Nasal cavity respiratory epithelium epithelial cell of viscerocranial mucosa (primary cell): ENCODE measurements at places on chromosomes 2 and 18. TPM values are rescaled to one million over a fixed set of nuclear protein-coding genes. Genes with fewer than 3 reads are reported as not detected.

The SIX3 gene
- 0.68 and 4.1 TPM in 2 replicates for total RNA-seq

The SATB2 gene
- 0.68 and 3.5 TPM in 2 replicates for total RNA-seq

The MEP1B gene
- total RNA-seq: under 0.01 TPM in 1 of 2 replicates, not detected in the other

The ERICH2 gene
- 1.7 and 2.9 TPM in 2 replicates for total RNA-seq

The SNRNP27 gene
- 36.9 and 37.9 TPM in 2 replicates for total RNA-seq

The CKAP2L gene
- total RNA-seq: 0.07 and 0.34 TPM in 2 replicates

The TUBA3E gene
- not detected in 2 replicates for total RNA-seq

The KCNK3 gene
- total RNA-seq: not detected in 2 replicates

The SOS1 gene
- 8.9 and 35.3 TPM in 2 replicates for total RNA-seq

The CCDC121 gene
- 0.68 and 1.2 TPM in 2 replicates for total RNA-seq

The CCDC74B gene
- 0.34 and 1.00 TPM in 2 replicates for total RNA-seq

The DCDC2C gene
- not detected in 2 replicates for total RNA-seq

The ADGRF3 gene
- total RNA-seq: 0.07 TPM in 1 of 2 replicates, not detected in the other

The LYPD1 gene
- total RNA-seq: 0.14 TPM in 1 of 2 replicates, not detected in the other

The CHRND gene
- not detected in 2 replicates for total RNA-seq

The PID1 gene
- total RNA-seq: 3.3 and 3.8 TPM in 2 replicates

The CHMP1B gene
- total RNA-seq: 150 and 161 TPM in 2 replicates

The NCK2 gene
- total RNA-seq: 86.1 and 122 TPM in 2 replicates

The PSTPIP2 gene
- total RNA-seq: 9.6 and 18.9 TPM in 2 replicates

The SFTPB gene
- not detected in 2 replicates for total RNA-seq

The PLEKHA3 gene
- 5.5 and 9.6 TPM in 2 replicates for total RNA-seq

The FNDC4 gene
- 2.8 and 6.8 TPM in 2 replicates for total RNA-seq

The AQP12A gene
- total RNA-seq: not detected in 2 replicates

The NEURL3 gene
- total RNA-seq: 0.50 TPM in 1 of 2 replicates, not detected in the other

The CIAO1 gene
- 84.8 and 85.8 TPM in 2 replicates for total RNA-seq

The SUMO1 gene
- 79.6 and 121 TPM in 2 replicates for total RNA-seq

The IL36RN gene
- 2.0 and 5.1 TPM in 2 replicates for total RNA-seq

The ANKRD29 gene
- total RNA-seq: 8.9 and 23.4 TPM in 2 replicates

The CAPN14 gene
- total RNA-seq: 1.4 and 6.1 TPM in 2 replicates

The ZNF514 gene
- 10.3 and 14.0 TPM in 2 replicates for total RNA-seq

The CFC1 gene
- total RNA-seq: not detected in 2 replicates

The LONRF2 gene
- total RNA-seq: under 0.01 TPM in 1 of 2 replicates, not detected in the other

The ZNG1B gene
- total RNA-seq: 30.4 and 45.9 TPM in 2 replicates
